ENCODE measurements at places on chromosomes 1 and 21.

GRCh38 chr21:31560479-31560878, 99.0 kb upstream of the SOD1 start:
- no peak for DNase-seq

DNA sequence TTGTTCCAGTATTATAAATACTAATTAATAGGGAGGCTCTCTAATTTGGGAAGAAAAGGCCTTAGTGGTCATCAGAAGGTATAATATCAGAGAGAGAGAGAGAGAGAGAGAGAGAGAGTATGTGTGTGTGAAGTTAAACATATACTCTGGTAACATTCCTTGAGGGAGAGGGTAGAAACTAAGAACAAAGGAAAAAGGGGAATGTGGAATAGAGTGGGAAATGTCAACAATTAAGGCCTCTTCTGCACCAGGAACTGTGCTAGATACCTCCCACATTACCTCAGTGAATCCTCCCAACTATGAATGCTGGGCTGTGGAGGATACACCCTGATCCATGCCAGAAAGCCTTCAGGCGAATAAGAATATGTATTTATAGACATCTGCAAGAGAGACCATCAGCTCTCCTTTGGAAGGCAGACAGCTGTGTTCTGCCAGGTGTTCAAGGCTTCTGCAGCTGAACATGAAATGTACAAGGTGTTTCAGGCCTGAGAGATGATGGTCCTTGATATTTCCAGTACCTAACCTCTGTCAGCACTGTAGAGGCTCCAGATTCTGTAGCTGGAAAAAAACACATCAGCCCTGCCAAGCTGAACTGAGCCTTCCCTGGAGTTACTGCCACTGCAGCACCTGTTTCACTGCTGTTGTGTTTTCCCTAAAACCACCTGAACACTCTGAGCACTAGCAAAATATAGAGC, 29.1 kb downstream of the TBX15 start:
- no peak for DNase-seq

GRCh38 chr1:46490406-46490655, 695 bp downstream of the DMBX1 start:
- DNase-seq = no peak

- peak; percentile 85 for DNase-seq
These were observed 57.4 kb upstream of the ADAMTS5 start for GRCh38 chr21:27024301-27024700.

GRCh38 chr1:108533351-108534083, 26.4 kb upstream of the EEIG2 start:
- DNase-seq = no peak

- no peak for DNase-seq
These were observed 40.2 kb downstream of the APP start for GRCh38 chr21:26130249-26130881.

- DNase-seq = no peak
These were observed 1.1 kb downstream of the CR2 start for GRCh38 chr1:207455183-207455754.

DNA sequence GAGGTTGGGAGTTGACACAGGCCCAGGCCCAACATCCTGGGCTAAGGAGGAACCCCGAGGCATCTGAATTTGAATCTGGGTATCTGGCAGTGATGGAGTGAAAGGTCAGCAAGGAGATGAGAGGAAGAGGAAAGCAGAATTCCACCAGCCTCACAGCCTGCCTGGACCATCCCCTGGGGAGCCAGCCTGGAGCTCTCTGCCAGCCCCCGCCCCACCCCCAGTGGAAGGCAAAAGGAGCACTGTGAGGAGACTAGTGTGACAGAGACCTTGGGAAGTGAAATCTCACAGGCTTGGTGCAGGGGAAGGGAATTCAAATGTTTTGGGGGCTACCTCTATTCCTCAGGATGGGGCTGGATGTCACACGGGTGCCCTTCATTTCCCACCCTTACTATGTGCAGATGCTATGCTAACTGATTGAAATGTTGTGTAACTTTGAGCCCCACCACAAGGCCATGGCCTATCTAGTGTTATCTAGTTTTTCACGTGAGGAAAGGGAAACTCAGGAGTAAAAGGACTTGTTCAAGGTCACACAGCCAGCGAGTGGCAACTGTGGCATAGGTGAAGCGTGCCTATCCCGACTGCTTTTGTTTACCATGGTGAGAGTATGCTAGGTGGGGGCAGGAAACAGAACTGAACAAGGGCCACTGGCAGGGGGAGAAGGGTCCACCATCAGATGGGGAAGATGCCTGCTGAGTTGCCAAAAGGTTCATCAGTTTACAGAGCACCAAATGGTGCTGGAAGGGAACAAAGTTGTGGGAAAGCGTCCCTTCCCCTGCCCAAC, 29.8 kb downstream of the AHDC1 start:
- no peak for DNase-seq

GRCh38 chr1:48019714-48020315, 22.6 kb upstream of the TRABD2B start:
- DNase-seq = no peak

DNA sequence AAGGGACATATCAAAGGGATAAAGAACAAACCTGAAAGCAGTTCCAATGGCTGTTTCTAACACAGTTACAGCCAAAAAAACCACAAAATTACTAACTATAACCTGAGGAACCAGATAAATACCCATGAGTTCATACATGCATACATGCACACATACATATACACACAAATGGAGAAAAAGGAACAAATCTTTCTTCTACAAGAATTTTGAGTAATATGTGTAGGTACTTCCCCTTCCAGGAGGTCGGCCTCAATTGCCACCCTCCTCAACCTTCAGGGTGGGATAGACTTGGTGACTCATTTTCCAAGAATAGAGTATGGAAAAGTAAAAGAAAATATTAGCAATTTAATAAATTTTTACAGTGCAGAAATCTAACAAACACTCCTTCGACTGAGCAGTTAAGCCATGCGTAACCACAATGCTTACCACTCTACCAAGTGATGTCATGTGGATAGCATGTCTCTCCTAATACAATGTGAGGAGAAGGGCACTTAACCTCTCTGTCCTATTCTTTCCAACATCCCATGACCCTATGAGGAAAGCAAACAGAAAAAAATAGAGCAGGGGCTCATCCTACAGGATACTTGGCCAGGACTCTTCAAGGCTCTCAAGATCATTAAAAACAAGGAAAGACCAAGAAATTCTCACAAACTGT, 243.0 kb upstream of the RUNX1 start:
- DNase-seq = peak; percentile 6

DNA sequence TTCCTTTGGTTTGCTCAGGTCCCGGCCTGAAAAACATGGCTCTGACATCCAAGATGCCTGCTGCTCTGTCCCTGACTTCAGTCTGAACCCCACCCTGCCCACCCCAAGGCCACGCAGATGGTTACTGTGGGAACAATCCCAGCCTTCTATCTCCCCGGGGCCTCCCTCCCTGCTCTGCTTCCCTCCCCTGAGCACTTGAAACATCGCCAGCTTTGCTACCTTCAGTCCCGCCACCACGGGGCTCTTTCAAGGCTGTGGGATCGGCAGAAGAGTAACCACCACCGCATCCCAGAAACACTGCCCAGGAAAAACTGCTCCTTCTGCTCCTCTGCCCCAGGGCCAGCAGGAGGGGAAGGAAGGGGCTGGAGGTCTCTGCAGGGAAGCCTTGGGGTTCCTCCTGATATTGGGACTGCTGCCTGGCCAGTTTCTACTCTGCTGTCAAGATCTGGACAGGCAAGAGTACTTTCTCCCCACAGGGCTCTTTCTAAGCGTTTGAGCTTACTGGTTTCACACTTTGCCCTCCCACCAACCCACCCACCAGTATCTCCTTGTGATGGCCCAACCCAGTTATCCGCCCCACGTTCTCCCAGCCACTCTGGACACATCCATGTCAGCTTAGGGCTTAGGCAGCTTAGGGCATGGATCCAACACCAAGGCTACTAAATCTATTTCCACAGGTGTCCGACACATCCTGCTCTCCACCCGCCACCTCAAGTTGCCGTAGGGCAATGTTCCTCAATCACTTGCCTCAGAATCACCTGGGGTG, 8.4 kb downstream of the ETNK2 start:
- DNase-seq = no peak

DNA sequence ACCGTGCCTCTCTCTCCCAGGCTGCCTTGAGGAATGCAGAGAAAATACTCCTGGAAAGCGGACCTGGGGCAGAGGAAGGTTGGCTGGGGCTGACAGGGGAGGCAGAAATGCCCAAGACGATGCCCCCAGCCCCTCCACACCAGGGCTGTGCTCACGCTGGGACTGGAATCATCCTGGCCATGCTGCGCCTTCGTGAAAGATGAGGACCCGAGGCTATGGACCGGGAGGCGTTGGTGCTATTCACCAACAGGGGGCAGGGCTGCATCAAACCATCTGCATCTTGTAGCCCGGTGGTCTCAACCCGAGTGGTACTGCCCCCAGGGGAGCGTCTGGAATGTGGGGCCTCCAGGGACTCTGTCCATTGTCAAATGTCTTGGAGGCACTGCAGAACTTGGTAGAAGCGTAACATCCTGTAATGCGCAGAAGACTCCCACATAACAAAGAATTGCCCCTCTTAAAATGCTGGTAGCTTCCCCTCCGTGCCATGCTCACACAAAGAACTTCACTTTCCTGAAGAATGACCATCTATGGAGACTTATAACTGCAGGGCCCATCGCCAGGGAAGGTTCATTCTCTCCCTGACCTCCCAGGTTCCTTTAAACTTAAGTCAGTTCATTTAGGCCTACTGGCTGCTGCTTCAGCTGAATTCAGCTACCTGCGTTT, 251.2 kb downstream of the RRAGC start:
- DNase-seq = no peak

DNA sequence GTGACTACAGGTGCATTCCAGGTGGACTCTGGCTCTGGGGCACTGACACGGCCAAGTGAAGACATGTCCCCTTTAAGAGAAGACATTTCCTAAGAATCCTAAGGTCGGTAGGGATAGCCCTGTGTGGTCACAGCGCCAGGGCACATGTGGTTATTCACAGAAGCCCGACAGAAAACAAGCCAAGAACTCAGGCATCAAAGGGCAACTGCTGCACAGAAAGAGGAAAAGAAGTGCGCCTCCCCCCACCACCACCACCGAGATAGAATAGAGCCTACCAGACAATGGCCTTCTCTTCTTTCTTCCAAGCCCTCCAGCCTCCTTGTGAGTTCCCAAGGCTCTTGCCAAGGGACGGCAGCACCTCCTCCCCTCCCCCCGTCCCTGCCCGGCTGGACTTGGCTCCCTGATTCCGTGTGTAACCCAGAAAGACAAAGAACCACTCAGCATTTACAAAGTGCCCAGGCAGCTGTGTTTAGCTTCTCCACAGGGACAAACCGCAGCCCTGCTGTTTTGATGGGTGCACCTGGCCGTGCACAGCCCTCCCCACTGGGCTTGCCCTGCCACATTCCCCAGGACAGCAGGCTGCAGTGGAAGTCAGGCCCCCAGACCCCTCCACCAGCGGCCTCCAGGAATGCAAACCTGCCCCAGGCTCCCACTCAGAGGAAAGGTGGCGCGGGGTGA, 30.2 kb downstream of the TMPRSS2 start:
- DNase-seq = no peak

- DNase-seq = peak; percentile 27
These were observed 3.8 kb upstream of the B3GALT2 start for GRCh38 chr1:193190096-193190744.

DNA sequence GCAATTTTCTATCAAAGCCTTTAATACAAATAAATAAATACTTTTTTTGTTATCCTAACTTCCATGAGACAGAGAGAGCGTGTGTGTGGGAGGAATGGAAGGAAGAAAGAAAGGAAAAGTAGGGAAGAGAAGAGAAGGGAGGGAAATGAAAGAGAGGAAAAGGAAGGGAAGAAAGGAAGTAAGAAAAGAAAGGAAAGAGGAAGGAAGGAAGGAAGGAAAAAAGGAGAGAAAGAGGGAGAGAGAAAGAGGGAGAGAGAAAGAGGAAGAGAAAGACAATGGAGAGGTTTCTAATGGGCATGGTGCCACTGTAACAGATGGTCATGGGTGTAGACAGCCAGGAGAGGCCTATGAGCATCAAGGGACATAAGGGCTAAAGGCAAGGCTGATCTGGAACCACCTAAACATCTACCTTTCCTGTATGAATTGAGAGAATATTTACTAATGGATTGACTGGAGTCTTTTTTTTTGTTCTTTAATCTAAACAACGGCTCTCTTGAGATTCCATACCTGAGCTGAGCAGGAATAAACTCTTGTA, 234.9 kb downstream of the PTPRC start:
- no peak for DNase-seq

- no peak for DNase-seq
These were observed 86.2 kb downstream of the EIF4G3 start for GRCh38 chr1:21090463-21090862.

DNA sequence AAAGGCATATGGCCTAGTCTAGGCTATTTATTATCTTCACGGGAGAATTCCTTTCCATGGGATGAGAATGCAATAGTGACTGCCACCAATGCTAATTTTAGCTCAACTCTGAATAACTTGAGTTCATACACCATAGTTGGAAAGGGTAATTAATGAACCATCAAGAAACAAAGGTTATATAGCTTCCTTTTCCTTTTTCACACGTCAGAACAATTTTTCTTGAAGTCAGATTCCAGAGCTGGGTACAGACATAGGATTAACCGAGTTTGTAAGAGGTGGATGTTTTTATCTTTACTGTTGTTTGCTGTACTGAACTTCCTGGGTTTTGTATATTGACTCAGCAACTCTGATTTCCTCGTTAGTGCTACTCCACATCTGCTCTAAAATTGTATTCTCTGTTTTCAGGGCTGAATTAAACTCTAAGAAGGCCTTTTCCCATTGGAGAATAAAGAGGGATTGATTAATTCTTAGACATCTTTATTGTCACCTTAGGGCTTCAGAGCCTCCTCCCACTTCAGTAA, 262.0 kb downstream of the NUF2 start:
- DNase-seq = no peak

GRCh38 chr1:3697104-3697503, 44.8 kb downstream of the TP73 start:
- DNase-seq = no peak

- DNase-seq = peak; percentile 99
These were observed at the start of gene CRYZL1 for GRCh38 chr21:33641352-33642026. Gene CRYZL1 (minus strand): TSS chr21:33641741. CDS start chr21:33631551, 10,190 bp downstream.

GRCh38 chr1:175731581-175731980, 11.8 kb downstream of the TNR start:
- no peak for DNase-seq

DNA sequence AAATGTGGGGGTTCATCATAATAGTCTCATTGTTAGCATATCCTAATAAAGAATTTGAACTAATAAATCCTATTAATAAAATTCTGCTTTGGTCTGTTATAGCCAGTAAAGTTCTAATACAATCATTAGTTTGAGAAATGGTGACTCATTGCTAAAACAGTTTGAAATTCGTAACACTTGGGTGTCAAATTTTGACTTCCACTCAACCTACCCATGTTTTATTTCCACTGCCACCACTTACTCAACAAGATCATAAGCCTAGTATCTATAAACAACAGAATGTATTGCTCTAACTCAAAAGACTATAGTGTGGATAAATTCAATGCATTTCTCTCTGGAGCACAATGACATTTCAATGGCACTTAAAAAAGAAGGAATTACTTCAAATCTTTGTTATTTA, 29.1 kb downstream of the LGALS8 start:
- DNase-seq = no peak

- no peak for DNase-seq
These were observed 11.0 kb downstream of the TNFRSF9 start for GRCh38 chr1:7929637-7930036.

- DNase-seq = no peak
These were observed 73.9 kb downstream of the GLUL start for GRCh38 chr1:182317611-182318161.

Measured in fibroblast of skin of left quadriceps (primary cell).